ENCODE measurements at places on chromosomes 5 and 9.
A peak's percentile ranks its signal among the peaks of the same experiment; 100 is the strongest.

DNA sequence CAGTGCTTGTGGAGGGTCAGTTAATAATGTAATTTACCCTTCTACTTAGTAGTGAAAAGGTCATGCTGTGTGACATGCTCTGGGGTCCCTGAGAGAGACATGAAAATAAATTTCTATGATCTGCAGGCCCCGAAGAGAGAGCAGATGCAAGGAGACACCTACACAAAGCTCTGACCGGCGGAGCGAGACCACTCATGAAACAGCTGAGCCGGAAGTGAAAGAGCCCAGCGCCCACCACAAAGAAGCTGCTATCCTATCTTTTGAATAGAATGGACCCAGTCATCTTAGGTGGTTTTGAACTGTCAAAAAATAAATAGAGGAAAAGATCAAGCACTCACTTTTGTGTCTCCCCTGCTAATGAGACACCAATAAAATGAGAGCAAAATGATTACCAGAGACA is 190.0 kb downstream of the MED10 start:
- DNase-seq = peak; percentile 57

DNA sequence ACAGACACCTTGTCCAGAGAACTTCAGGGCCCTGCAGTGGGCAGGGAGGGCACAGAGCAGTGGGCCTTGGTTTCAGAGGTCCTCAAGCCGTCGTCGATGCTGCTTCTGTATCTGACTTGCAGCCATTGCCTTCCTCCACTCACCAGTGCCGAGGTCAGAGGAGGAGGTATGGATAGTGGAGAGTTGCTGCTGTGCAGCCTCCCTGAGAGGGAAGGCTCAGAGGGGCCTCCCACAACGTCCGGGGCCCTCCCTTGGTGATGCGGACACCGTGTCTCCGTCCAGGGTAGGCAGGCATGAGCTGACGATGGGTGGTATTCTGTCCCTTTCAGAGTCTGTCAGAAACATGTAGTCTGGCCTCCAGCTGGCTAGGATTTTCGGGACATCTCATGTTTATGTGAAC is 73.9 kb downstream of the MVB12B start:
- DNase-seq = no peak

- DNase-seq = no peak
Observed at GRCh38 chr5:110034056-110034600, 344.4 kb downstream of the MAN2A1 start.

- DNase-seq = no peak
Observed at GRCh38 chr9:130847306-130848217, 12.5 kb downstream of the ABL1 start.

- no peak for DNase-seq
Observed at GRCh38 chr5:155353231-155353630, 339.7 kb downstream of the KIF4B start.

DNA sequence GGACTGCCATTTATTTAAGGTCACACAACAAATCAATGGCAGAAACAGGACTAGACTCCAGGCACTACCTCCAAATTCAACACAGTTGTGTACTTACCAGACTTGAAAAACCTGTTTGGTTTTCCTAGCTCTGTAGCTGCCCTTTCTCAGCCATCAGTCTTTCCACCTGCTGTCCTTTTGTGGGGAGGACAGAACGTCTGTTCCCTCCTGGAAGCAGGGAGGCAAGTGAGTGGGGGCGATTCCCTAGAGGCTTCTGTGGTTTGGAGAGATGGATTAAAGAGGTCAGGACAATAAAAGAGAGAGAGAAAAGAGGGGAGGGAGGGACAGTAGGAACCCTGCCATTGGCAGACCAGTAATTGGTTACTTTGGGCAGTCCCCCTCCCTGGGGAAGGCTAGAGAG is 14.7 kb downstream of the ASTN2 start:
- no peak for DNase-seq

- DNase-seq = no peak
Observed at GRCh38 chr5:72601861-72602260, 94.7 kb upstream of the ZNF366 start.

GRCh38 chr5:133969654-133970324 is 1.4 kb upstream of the C5orf15 start:
- peak; percentile 37 for DNase-seq

DNA sequence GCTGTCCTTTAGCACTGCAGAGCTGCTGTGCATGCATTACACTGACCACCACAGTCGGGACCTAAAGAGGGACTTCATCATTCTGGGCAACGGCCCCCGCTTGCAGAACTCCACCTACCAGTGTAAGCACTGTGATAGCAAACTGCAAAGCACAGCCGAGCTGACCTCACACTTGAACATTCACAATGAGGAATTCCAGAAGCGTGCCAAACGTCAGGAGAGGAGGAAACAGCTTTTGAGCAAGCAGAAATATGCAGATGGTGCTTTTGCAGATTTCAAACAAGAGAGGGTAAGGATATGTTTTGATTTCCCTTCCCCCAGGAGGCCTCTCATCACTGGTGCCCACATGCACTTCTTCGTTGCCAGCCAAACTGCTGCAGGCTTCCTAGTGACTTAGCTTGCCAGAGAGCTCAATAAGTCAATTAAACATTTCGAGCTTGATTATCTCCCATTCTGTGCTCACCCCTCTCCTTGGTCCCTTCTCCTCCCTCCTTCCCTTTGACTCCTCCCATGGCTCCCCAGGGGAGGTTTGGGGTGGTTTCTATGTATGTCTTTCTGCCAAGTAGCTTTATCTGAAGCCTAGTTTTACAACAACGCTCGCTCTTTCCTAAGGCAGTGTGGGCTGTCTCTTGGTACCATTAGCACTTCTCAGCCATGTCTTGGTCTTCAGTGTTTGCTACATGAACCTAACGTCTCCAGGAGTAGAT is 66.7 kb downstream of the ZNF462 start:
- no peak for DNase-seq

DNA sequence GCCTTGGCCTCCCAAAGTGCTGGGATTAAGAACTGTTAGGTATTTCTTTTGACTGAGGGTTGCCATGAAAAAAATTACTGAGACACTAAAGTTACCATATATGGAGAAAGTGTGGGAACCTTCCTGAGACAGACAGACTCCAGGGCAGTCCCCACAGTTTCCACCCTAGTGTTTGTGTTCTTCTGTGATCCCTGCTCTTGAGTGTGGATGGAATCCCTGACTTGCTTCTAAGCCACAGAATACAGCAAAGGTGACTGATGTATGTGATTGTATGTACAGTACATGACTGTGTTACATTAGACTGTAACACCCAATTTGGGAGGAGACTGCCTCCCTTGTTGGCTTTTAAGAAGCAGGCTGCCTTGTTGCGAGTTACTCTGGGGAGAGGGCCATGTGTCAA is 24.7 kb upstream of the ADAM19 start:
- no peak for DNase-seq

GRCh38 chr9:124040935-124041816 is 29.6 kb downstream of the LHX2 start:
- DNase-seq = peak; percentile 49

- DNase-seq = no peak
Observed at GRCh38 chr5:80738466-80738865, 83.7 kb upstream of the DHFR start.

DNA sequence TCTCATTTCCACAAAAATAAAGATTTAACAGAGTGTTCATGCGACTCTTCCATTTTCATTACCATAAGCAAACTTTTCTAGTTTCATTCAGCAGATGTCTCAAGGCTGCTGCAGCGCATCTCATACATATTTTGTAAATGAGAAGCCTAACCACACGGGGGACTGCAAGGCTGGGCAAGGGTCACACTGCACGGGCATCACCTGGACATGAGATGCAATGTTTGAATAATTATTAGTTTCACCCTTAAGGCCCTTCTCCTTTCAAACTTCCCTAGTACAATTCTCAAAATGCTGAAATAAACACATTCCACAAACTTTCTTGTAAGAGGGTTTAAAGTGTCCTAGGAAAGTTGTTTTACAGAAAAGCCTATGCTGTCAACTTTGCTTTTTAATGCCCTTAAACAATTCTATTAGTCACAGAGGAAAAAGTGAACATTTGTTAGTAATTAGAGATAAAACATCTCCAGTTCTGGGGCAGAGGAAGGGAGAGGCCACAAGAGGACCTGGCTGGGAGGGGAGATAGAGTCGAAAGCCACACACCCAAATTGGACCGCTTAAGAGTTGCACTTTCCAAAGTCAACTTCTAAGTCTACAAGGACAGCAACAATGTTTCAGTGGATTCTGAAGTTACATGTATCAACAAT is 1.3 kb downstream of the DENND1A start:
- DNase-seq = peak; percentile 55

DNA sequence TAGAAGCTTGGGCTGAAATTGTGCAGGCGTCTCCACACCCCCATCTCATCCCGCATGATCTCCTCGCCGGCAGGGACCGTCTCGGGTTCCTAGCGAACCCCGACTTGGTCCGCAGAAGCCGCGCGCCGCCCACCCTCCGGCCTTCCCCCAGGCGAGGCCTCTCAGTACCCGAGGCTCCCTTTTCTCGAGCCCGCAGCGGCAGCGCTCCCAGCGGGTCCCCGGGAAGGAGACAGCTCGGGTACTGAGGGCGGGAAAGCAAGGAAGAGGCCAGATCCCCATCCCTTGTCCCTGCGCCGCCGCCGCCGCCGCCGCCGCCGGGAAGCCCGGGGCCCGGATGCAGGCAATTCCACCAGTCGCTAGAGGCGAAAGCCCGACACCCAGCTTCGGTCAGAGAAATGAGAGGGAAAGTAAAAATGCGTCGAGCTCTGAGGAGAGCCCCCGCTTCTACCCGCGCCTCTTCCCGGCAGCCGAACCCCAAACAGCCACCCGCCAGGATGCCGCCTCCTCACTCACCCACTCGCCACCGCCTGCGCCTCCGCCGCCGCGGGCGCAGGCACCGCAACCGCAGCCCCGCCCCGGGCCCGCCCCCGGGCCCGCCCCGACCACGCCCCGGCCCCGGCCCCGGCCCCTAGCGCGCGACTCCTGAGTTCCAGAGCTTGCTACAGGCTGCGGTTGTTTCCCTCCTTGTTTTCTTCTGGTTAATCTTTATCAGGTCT is at the start of gene C9orf72:
Gene C9orf72 (minus strand): TSS at position 564 of the 716 bp plus-strand sequence. CDS start 6,361 bp downstream, outside the sequence.
- no peak for DNase-seq

DNA sequence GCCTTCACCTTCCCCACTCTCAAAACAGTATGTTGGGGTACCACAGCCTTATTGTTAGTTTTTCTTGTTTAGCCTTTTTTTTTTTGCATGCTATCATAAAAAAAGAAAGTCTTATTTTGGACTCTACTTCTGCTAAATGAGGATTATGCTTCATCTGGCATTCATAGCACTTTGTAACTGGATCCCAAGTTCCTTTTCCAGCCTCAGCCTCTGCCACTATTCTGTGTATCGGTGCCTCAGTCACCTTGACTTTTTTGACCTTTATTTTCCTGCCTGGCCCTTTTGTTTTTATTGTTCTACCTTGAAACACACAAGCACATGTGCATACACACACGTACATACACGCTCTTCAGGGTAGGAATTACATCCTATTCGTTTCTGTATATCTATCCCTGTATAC is 8.5 kb upstream of the MAML1 start:
- no peak for DNase-seq

DNA sequence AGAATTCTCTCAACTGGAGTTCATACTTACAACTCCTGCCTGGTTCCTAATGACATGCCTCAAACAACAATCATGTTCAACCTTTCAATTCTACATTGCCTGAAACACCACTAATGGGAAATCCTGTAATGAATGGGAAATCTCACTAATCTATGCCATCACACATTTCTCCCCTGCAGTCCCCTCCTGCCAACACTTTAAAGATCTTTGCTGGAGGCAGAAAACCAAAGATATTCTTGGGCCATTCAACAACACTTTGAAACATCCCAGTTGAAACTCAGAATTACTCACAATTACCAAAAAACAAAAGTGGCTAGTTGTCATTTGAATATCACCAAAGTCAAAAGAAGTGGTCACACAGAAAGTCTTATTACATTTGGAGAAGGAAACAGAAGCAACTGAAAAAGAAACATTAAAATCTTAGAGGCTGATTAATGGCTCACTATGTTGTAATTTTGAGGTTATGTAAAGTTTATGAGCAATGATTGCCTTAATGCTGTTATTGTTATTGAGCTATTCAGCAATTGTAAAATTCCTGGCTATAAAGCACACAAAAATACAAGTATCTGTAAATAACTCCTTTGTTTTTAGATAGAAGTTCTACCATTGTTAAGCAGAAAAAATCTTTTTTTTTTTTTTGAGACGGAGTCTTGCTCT is 313.4 kb upstream of the SLC30A5 start:
- DNase-seq = no peak

DNA sequence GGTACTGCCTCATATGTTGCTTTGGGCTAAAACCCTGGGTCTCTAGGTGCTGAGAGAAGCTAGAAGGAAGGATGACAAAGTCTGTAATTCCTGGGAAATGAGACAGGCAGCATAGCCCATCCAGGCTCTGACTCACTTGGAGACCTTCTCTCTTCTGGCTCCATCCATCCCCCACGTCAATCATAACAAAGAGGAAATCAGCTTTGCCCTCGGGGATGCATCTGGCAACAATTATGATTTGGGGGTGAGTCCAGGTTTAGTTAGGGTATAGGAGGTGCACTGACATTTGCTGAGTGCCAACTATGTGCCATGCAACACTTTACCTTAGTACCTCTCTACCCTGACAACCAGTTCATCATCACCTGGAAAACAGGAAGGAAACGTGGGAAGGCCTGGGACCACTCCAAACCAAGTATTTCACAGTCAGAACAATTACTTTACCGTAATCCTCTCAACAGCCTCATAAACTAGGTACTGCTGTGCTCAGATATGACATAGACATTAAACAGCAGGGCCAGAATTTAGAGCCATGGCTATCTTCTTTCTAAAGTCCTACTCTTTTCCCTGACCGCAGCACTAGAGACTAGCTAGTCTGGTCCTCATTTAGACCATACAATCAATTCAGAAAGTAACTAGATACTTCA is 39.1 kb upstream of the GZMA start:
- DNase-seq = no peak

GRCh38 chr9:132207215-132207614 is 45.4 kb downstream of the NTNG2 start:
- no peak for DNase-seq

DNA sequence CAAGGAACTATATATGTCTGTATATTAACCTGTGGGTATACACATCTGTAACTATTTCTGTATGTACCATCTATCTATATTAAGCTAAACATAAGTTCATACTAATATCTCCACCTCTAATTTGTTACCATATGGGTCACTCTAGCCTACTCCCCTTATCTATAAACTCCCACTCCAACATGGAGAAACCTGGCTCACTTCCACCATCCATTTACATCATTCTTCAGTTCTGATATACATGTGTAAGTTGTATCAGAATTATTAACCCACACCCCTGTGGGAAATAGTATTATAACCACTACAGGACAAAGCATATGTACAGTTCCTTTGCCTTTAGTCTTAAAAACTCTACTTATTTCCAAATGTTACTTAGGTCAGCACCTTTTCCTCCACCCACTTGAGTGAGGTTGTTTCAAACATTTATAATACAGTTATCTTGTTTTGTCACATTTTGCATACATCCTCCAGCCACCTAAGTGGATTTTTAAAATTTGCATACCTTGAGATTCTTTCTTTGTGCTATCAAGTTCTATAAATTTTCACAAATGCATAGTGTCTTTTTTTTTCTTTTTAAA is 10.6 kb downstream of the NDFIP1 start:
- no peak for DNase-seq

Measured in NAMALWA (cell line).